ENCODE measurements at places on chromosomes 11 and 22.
A peak's percentile ranks its signal among the peaks of the same experiment; 100 is the strongest.

DNA sequence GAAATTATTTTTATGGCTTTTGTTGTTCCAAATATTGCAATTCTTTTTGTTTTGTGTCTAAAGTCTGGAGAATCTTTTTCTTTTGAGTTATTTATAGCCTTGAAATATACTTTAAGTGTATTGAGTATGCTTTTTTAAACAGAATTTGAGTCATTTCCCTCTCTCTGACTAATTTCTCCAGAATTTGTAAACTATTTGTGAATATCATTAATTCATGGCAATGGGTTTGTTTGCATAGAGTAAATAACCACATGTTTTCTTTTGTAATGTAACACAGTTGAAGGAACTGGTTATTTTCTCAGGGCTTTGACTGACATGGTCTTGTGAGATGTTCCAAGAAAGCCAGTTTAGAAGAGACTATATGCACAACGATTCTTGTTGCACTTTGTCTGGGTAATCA is 30.9 kb upstream of the MPEG1 start:
- no peak for DNase-seq

GRCh38 chr11:59261150-59261549 is 48.4 kb upstream of the MPEG1 start:
- DNase-seq = no peak

DNA sequence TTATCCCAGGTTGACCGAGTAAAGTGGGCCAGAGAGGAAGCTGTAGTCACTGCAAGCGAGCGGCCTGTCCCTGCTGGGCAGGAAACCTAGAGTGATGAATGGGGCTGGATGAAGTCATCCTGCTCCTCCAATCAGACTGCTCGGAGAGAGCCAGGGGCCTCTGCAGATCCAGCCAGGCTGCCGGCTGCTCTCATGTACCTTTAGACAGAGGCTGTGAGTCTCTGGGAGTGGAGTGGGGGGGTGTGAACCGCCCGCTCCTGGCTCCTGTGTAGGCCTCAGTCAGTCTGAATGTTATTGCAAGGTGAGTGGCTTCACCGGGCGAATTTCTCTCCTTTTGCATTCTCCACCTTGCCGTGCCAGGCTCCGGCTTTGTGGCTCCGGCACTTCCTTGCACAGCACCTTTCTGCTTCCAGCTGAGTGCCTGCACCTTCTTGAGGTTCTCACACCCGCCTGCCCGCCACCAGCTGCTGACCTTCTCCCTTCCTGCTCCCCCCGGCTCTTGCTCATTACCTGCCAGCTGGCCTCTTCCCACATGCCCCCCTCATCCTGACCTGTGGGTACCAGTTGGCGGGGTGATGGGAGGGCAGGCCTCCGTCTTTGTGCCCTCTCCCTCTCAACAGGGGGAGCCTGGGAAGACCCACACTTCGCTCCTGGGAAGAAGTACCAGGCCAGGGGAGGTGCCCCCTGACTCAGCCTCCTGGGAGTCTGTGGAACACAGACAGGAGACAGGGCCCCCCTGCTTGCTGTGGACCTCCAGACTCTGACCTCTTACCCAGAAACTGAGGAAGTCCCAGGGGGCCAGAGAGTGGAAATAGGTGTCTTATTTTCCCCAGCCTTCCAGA is 79.9 kb downstream of the GRAMD1B start:
- peak; percentile 82 for DNase-seq

DNA sequence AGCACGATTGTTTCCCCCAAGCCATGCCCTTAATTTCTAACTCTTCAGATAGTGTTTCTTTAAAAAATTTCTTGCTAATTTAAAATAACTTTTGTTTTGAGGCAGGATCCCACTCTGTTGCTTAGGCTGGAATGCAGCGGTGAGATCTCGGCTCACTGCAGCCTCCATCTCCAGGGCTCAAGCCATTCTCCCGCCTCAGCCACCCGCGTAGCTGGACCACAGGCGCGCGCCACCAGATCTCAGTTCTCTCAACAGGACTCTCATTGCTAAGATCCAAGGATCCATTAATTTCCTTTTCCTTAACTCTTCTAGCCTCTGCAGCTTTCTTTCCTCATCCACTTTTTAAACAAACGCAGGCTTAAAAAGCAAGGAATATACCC is 327 bp upstream of the MED17 start:
- no peak for DNase-seq

- no peak for DNase-seq
These were observed 164.1 kb downstream of the ARHGAP42 start for GRCh38 chr11:100851147-100851546.

GRCh38 chr11:71114124-71114851 is 138.1 kb downstream of the SHANK2 start:
- peak; percentile 38 for DNase-seq

- no peak for DNase-seq
These were observed 4.4 kb downstream of the CACNA1I start for GRCh38 chr22:39574779-39575551.
